ENCODE measurements at places on chromosomes 12 and 14.
A peak's percentile ranks its signal among the peaks of the same experiment; 100 is the strongest.

DNA sequence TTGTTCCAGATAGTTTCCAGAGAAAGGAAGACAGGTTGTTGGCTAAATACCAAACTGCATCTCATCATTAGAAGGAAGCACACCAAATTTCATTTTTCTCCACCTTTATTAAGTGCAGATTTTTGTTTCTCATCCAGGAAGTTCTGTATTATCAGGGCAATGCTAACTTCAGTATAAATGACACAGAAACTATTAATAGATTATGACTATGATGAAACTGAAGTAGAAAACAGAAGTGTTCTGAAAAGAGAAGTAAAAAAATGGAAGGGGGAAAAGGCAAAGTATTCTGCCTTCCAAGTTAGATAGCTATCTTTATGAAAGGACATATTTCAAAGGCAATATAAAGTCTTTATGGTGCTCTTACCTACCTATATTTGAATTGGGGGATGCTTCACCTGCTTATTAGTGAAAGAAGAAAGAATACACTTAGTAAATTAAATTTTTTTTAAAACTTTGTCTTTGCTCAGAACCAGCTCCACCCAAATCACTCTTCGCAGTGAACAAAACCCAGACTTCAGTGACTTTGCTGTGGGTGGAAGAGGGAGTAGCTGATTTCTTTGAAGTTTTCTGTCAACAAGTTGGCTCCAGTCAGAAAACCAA lies 223.9 kb downstream of the PTPRO start:
- DNase-seq = no peak

DNA sequence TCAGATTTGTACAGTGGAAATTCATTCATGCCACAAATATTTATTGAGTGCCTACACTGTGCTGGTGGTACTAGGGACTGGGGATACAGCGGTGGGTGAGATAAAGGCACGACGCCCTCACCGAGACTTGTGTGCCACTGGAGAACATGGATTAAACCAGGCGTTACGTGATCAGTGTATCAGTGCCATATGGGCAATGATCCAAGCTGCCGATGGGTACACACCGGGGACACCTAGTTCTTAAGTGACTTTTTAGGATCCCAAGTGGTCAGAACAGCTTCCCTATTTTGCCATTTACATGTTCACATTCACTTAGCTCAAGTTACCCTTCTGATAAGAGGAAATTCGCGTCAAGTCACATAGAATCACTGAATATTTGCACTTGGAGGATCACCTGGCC lies 236.7 kb downstream of the CACNA1C start:
- DNase-seq = no peak

DNA sequence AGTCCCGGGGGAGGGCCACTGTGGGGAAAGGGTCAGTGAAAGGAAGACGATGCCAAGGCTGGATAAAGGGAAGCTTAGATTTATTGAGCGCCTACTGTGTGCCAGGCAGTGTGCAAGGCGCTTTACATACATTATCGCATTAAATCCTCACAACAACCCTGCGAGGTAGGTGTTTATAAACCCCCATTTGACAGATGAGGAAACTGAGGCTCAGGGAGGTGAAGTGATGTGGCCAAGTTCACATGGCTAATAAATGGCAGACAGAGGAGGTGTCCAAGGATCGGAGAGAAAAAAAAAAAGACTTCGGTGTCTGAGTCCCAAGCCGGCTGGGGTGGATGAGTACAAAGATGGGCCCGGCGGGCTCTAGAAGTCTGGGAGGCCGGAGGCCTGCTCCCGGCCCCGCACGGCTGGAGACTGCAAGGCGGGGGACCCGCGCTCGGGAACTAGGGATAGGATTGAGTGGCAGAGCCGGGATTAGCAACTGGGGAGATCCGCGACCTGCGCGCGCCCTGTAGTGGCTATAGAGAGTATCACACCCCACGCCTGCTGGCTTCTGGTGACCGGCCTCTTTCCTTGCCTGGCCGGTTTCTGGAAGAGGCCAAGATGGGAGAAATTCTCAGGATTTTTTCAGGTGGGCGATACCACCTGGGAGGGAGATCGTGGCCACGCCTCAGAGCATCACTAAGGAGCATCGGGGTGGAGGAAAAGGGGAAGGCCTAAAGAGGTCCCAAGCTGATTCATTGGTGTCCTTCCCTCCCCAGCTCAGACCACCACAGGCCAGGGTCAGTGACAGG lies 3.9 kb downstream of the DDN start:
- DNase-seq = peak; percentile 80

DNA sequence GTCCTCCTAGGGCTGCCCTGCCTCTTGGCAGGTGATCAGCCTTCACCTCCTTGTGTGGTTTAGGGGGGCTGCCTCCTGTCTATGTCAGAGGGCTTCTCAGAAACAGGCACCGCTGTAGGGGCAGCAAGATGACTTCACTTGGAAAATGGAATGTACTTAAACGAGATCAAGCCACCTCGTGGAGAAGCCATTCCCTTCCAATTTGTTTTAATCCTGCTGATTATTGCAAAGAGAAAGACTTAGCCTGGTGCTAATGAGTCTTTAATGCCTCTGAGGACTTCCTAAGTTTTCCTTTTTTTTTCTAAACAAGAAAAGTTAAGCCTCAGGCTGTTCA lies 62.3 kb upstream of the RFLNA start:
- DNase-seq = no peak

DNA sequence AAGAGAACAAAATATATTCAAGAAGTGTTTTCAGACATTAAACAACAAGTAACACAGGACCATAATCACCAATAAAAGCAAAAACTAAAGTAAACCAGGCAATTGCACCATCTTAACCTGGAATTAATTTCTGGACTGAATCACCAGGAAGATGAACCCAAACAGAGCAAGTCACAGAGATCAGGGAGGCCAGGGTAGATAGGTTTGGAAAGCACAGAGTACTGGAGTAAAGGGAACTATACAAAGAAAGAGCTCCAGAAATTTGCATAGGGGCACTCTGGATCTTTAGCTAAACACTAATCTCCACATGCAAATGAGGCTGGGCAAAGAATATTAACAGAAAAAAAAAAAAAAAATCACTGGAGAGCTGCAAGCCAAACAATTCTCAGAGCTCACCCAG lies 84.7 kb downstream of the NUAK1 start:
- no peak for DNase-seq

- DNase-seq = no peak
Observed at GRCh38 chr14:99664058-99664936, 19.4 kb downstream of the HHIPL1 start.

DNA sequence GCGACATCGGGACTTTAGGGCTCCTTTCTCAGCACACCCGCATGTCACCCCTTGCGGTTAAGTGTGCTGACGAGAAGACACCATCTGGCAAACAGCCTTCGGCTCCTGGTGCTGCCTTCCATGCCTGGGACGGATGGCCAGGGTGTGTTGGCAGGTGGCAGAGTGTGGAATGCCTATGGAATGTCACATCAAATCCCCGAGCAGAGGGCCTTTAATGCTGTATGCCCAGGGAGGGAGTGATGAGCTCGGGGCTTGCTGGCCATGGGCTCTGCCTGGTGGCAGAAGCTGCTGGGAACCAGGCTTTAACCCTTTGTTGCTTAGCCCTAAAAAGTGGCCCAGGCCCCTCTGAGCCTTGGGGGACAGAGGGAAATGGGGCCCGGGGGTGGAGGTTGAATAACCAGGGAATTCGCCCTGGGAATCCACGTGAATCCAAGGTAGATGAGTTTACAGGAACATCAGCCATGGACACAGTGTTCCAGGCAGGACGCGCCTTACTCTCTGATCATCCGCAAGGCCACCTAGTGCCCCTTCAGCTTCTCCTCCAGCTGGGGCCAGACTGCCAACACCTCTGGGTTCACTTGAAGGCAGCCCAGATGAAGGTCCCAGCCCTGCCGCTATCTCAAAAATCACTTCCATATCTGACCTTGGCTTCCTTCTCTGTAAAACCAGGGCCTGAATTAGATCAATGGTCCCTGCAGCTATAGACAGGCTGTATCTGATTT lies 17.4 kb downstream of the FAM181A start:
- DNase-seq = no peak

DNA sequence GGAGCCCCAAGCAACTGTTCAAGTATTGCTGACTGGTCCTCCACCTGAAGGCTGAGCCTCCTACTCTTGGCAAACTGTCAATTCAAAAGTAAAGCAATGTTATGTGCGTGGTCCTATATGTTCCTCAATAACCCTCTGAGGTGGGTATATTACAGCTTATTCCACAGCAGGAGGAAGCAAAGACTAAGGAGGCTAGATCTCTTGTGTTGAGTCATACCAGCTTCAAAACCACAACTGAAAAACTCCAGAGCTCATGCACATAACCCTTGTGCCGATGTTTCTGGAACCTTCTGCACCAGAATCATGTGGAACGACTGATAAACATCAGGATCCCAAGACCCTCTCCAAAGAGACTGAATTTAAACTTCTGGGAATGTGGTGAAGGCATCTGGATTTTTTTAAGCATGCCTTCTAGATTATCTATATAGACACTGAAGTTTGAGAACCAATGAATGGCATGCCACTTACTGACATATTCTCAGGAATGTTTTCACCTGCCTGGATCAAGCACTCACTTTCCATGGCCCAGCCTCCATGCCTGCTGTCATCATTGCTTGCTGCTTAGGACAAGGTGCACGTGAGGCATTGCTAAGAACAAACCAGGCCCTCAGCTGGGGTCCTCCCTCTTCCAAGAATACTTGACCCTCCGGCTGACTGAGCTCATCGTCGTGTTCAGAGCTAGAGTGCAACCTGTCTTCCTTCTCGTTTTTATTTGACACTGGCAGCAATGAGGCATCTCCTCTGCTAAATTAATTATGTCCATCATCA lies 194.7 kb downstream of the BCL11B start:
- no peak for DNase-seq

- DNase-seq = no peak
Observed at GRCh38 chr12:130280742-130281141, 56.9 kb upstream of the PIWIL1 start.

- no peak for DNase-seq
Observed at GRCh38 chr12:59234391-59234790, 314.1 kb upstream of the LRIG3 start.

DNA sequence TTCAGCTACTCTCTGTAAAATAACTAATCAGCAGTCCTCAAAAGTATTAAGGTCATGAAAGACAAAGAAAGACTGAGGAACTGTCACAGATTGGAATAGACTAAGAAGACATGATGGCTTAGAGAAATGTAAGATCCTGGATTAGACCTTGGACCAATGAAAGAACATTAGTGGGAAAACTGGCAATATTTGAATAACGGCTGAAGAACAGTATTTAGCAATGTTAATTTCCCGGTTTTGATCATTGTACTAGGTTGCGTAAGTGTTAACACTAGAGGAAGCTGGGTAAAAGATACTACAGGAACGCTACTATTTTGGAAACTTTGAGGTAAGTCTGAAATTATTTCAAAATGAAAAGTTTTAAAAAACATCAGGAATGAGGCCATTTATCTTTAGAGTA lies 98.8 kb upstream of the RESF1 start:
- DNase-seq = no peak

GRCh38 chr14:23816371-23816770 lies 137.2 kb upstream of the DHRS4 start:
- no peak for DNase-seq

- no peak for DNase-seq
Observed at GRCh38 chr14:86124328-86124727, 594.4 kb downstream of the FLRT2 start.

DNA sequence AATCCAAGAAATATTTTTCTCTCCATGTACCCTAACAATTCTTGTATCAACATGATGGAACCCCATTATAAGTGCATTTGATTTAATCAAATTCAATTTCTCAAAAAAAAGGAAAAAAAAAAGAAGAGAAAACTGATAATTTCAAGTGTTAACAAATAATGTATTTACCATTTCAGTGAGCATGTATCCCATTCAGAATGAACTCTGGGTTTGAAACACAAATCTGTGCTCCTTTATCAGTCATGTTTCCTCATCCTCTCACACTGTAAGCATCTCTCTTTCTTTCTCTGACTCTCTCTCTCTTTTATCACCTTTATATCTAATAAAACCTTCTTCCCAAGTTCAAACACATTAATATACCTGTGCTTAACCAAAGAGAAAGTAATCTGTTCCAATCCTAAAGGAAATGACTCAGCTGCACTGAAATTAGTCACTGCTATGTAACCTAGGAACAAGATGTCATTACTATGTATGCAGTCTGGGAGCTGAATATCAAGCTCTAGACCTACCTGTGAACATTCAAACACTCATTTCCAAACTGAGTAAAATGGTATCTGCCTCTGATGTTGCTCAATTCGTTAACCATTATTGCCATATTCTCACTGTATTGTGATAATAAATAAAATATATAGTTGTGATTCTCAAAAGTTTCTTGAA lies 135.0 kb upstream of the LRIG3 start:
- no peak for DNase-seq

DNA sequence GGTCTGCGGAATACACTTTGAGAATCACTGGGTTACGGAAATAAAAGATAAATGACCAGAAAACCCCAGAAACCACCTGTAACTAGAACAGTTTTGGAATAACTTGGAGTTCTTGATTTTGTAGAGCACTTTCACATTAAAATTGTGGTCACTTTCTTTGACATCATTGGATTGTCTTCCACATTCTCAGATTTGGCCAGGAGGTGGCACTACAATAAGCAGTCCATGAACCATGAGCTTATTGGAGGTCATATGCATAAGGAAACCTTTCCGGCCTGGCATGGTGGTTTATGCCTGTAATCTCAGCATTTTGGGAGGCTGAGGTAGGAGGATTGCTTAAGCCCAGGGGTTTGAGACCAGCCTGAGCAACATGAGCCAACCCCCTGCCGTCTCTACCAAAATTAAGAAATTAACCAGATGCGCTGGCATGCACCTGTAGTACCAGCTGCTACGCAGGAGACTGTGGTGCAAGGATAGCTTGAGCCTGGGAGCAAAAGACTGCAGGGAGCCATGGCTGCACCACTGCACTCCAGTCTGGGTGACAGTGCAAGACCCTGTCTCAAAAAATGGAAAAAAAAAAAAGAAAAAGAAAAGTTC lies 107.7 kb upstream of the CAND1 start:
- no peak for DNase-seq

DNA sequence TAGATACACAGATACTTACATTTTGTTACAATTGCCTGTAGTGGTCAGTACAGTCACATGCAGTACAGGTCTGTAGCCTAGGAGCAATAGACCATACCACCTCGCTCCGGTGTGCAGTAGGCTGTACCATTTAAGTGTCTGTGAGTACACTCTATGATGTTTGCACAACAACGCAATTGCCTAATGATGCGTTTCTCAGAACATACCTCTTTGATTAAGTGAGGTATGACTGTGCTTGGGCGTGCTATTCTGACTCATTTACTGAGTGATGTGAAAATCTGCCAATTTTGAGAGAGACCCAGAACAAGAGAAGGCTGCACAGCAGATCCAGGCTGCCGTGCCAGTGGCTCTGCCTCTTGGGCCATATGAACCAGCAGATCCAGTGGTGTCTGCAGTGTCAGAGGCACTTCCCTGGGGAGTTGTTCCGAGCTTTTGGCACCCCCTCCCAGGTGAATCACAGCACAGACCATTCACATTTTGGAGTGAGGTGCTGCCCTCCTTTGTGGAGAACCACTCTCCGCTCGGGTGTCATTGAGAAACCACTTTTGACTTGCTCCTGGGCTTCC lies 20.4 kb downstream of the DLK1 start:
- DNase-seq = no peak

GRCh38 chr12:46360908-46361666 lies 11.5 kb downstream of the SLC38A2 start:
- DNase-seq = no peak

Data from right renal cortex interstitium (tissue), 3 donors.